ENCODE measurements at places on chromosomes 4 and X.
A peak's percentile ranks its signal among the peaks of the same experiment; 100 is the strongest.

GRCh38 chrX:50072110-50072509, 128.7 kb downstream of the AKAP4 start:
- DNase-seq, result no peak

DNA sequence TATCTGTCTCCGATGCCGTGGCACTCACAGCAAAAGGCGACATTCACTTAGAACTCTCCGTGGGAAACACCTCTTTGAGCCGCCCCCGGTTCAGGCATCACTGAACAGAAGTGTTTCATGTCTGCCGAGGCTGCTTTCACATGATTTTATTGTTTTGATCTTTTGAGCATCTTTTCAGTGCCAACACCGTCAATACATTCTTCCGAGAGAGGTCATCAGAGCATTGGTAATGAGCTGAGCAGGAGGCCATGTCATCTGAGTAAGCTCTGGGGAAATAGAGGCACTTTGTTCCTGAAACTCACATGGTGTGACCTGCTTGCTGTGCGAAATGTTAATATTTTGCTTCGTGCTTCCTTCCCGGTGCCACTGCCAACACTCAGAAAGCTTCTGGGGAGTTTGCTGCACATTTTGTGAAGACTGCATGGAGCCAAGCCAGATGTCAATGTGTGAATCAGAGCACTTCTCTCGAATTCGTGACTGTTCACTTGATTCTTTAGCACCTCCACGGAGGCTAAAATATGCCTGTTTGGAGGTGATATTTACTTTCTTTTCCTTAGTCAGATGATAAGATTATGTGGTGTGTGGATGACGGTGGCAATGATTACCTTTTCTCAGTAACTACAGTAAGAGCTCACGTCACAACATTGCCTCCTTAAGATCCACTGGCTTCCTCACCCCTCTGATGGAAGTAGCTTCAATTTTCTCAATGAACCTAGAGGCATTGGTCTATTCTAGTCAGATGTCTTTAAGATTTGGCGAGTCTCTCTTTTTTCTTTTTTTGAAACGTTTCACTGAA, 222.3 kb upstream of the HS3ST1 start:
- DNase-seq, result no peak

GRCh38 chr4:159024828-159025227, 78.1 kb upstream of the RAPGEF2 start:
- DNase-seq, result no peak

DNA sequence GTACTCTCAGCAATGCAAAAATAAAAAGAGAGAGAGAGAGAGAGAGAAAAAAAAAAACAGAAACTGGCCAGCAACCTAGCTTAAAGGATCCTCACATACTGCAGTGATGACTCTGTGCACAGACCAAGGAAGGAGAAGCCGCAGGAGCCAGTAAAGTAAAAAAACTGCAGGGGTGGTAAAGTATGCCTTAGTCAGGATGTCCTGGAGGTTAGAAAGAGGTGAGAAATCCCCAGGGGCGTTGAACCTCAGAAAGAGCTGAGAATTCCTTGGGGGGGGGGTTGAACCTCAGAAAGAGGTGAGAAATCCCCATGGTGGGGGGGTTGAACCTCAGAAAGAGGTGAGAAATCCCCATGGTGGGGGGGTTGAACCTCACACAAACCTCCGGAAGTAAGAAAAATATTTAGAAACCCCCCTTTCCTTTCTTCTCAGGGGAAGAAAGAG, 48.0 kb downstream of the MAGEA9 start:
- DNase-seq, result no peak

DNA sequence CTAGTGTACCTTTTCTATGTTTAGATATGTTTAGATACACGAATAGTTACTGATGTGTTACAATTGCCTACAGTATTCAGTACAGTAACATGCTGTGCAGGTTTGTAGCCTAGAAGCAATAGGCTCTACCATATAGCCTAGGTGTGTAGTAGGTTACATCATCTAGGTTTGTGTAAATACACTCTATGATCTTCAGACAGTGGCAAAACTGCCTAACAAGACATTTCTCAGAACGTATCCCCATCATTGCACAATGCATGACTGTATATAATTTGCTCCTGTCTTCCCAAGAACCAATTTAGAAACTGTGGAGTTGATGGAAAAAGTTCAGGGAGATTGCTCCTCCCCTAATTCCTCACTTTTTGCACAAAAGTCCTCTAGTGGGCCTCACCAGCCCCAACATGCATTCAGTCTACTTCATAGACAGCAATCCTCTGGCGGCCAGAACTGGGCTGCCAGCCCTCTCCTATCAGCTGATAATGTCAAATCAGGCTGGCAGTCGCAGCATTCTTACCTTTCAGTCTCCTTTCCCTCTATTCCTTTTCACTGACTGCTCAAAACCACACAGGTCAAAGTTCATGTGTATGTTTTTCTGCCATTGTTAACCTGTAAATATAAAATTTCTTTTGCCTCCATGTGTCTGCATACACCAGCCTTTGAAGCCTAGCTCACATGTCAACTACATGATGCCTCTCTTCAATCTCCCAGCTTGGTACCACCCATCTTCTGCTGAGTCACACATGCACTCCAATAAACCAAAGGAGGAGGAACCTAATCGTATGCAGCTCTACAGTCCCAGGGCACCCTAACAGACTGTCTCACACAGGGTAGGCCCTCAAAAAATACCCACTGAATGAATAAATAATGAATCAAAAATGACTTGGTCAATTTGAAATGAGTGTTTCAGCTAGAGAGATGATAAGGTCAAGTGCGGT, 32.0 kb downstream of the BCLAF3 start:
- no peak for DNase-seq

GRCh38 chr4:3290476-3290875, 2.3 kb upstream of the RGS12 start:
- peak; percentile 72 for DNase-seq

DNA sequence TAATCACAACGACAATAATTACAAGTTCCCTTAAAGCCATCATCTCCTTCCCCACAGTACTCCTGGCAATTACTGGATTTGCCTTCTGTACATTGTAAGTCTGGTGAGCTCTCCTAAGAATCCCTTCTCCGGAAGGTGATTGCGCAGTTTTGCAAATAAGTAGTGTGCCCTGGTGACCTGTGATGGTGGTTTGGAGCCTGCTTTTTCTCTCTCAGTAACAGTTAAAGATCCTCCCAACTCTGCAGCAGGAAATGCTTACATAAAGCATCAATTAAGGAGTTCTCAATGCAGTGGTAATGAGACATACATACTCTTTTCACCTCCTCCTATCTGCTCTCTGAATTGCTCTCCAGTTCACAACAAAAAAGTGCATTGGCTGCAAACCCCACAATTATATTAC, 159.7 kb downstream of the SH2D1A start:
- DNase-seq, result no peak

DNA sequence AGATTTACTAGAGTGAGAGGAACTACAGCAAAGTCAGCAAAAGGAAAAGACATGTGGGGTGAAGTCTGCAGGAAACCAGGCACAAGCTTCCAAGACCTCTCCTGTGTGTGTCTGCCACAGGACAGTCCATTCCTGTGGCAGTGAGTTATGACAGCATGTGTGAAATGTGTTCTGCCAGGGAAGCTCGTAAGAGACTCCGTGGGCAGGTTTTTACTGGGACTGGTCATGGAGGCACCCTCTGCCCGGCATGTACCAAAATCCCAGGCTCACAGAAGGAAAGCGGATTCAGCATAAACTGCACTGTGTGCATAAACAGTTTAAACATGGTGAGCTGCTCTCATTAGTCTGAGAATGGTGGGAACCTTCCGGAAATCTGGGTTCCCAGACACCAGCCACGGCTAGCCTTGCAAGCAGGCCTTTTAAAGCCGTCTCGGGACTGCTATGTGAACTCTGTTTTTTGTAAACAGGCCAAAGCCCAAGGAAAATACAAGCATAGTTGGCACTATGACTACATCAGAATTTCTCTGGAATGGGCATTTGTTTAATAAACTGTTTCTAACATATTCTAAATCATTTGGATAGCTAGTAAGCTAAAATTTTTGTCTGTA, 288.5 kb downstream of the TENM3 start:
- DNase-seq, result no peak

DNA sequence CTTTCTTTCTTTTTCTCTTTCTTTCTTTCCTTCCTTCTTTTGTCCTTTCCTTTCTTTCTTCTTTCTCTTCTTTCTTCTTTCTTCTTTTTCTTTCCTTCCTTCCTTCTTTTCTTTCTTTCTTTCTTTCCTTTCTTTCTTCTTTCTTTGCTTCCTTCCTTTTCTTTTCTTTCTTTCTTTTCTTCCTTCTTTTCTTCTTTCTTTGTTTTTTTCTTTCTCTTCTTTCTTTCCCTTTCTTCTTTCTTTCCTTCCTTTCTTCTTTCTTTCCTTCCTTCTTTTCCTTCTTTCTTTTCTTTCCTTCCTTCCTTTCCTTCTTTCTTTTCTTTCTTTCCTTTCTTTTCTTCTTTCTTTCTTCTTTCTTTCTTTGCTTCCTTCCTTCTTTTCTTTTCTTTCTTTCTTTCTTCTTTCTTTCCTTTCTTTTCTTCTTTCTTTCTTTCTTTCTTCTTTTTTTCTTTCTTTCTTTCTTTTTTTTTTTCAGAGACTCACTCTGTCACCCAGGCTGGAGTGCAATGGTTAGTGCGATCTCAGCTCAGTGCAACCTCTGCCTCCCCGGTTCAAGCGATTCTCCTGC, 18.5 kb downstream of the TMEM187 start:
- no peak for DNase-seq

GRCh38 chr4:165784672-165785071, 88.4 kb upstream of the TLL1 start:
- no peak for DNase-seq

DNA sequence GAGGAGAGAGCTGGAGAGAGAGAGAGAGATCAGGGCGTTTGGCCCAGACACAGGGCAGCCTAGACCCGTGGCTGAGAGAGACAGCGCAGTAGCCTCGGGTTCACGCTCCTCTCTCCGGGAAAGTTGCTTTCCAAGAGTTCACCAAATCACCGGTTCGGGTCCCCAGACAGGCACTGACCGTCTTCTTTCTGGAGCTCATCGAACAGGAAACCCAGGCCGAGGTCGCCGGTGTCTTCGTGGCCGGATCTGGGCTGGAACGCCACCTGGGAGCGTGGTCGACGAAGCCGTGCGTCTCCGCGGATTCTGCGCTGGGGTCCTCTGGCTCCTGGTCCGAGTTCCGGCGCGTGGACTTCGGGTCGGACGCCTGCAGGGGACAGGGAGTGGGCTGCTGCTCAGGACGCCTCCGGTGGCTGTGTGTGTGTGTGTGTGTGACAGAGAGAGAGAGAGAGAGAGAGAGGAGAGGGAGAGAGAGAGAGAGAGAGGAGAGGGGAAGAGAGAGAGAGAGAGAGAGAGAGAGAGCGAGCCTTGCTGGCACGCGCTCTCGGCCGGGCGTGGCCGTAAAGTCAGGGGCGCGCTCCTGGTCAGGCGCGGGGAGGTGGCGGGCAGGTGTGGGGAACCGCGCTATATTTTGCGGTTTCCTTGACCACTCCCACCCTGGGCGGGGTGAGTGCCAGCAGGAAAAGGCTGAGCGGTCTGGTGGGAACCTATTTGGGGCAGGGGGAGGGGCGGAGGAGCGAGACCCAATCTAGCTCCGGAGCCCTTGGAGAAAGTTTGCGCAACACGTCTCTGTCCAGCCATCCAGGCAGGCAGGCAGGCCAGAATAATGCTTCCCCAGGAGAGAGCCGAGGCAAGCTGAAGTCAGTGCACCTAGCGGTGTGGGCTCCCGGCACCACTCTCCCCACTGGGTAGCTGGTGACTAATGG, 62.1 kb downstream of the RHOXF2B start:
- DNase-seq, result no peak

DNA sequence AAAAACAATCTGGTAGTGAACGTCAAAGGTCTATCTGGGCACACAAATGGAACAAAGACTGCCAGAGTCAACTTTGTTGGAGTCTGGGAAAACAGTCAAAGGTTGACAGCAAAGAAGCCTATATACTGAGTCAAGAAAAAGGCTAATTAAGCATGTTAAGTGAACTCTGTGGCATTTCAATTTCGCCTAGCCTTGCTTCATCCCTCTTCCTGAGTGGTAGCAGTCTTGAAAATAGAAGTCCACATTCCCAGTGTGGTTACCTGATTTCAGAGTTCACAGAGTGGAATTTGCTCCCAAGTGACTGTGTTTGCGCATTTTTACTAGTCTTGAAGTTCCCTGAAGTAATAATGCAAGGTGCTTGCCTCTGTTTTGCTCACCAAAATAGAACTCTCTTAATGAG, 760.0 kb downstream of the FSTL5 start:
- no peak for DNase-seq

DNA sequence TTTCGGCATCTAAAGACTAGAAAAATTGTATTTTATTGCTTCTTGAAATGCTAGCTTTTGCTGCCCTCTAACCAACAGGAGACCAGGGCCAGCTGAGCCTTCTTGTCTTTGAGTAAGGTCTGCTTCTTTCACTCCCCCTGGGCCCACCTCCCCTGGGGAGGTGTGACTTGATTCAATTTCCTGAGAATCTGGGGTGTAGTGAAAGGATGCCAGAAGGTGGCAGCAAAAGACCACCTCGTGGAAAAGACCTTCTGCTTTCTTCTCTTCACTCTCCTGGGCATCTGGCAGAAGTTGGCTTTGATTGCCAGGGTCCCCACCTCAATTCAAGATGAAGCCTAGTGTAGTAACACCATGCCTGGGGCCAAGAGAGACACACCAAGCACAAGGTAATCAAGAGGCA, 96.5 kb upstream of the MAOA start:
- DNase-seq, result no peak

- no peak for DNase-seq
Observed at GRCh38 chrX:48465336-48465933, 4.6 kb downstream of the SLC38A5 start.

DNA sequence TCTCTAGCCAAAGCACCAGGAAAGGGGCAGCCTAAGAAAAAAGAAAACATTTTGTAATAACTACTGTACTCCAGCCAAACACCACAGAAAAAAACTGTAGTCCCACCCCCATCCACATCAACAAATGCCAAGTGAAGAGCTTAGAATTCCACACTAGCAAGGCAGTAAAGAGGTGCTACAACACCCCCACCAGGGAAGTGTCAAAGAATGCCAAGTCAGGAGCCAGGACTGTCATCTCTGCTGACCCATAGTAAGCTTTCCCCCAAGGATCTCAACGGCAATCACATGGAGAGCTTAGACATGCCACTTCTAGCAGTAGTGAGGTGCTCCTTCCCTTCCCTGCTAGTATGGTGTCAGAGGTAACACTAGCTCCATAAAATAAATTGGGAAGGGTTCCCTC, 34.4 kb upstream of the CCDC160 start:
- DNase-seq, result no peak

GRCh38 chr4:145180298-145181090, at the start of gene OTUD4:
OTUD4 (minus strand) TSS chr4:145180589; CDS start chr4:145179973, 616 bp downstream.
- peak; percentile 99 for DNase-seq

GRCh38 chr4:174794543-174795094, 34.4 kb downstream of the GLRA3 start:
- DNase-seq, result no peak

- DNase-seq, result no peak
Observed at GRCh38 chr4:183837222-183837621, 67.9 kb upstream of the STOX2 start.

- DNase-seq, result no peak
Observed at GRCh38 chr4:157664726-157665125, 444.2 kb downstream of the GRIA2 start.

Measured in cardiac septum (tissue), 1 donor.